Posterior vena cava (tissue), 2 donors: ENCODE measurements at places on chromosomes 3 and 15. TPM values are rescaled to one million over a fixed set of nuclear protein-coding genes. Genes with fewer than 3 reads are reported as not detected.

Gene GPR156
- total RNA-seq = 3.1 TPM

Gene IGF2BP2
- 4.1 TPM for total RNA-seq

DNA sequence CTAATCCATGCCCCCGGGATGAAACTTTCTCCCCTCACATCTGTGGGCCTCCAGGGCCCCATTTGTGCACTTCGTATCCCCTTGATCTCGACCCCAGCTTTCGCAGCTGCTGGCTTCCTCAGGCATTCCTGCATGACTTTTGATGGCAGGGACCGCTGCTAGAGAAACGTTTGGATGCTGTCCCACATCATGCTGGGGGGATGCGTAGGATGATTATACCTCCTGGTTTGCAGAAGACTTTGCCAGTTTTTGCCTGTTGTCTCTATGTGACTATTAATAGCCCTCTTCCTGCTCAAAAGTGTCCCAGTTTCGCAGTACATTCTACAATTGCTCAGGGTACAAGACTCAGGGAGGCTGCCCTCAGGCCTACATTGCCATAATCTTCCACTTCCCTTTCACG is 10.4 kb upstream of the KCNAB1 start:
- DNase-seq = no peak

- DNase-seq = peak; percentile 37
These were observed 36.5 kb downstream of the KLF15 start for GRCh38 chr3:126320517-126321293.

GRCh38 chr15:90413411-90414379 is 25.7 kb downstream of the IQGAP1 start:
- no peak for DNase-seq
